ENCODE measurements at places on chromosomes 16 and 17.

DNA sequence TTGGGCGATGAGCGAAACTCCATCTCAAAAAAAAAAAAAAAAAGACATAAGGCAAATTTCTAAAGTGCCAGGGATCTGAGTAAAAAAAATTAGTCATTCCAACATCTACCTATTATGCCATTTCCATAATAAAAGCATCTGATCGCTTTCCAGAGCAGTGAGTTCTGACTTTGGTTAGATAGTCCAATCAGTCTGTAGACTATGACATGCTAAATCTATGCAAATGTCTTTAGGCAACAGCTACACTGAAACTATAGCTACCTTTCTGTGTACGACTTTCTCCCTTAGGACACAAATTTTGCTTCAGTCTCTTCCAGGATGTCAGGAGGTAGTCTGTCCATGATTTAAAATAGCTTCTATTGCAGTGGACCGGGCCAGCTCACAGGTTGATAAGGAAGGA lies 58.9 kb upstream of the ARHGAP44 start:
- DNase-seq, result no peak

DNA sequence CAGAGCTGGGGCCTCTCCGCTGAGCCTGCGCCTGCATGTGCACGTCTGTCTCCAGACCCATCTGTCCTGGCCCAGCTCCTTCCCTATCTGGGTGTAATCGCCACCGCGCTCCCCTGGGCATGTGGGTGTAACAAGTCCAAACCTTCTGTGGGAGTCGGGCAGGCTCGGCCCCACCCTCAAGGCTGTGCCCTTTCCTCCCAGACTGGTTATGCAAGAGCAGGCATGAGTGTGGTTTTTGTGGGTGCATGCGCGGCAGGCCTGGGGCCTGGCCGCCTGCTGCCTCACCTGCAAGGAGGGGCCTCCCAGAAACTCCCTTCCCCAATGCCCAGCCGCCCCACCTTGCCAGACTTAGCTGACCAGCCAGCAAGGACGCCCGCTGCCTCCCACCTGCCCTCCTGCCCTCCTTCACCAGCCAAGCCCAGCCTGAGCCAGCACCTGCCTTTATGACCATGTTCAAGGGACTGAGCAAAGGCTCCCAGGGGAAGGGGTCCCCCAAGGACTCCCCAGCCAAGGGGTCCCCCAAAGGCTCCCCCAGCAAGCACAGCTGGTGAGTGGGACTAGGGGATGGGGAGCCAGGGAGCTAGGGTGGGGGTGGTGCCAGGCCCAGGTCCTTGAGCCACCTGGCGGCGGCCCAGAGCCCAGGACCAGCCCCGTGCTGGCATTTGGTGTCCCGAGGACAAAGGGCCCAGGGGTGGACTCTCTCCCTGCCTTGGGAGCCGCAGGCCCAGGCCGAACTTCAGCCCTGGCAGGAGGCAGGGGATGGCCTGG lies at the start of gene EVPLL:
TSS of gene EVPLL (plus strand) at position 342 of the 768 bp plus-strand sequence. CDS start 3,160 bp downstream, outside the sequence.
- DNase-seq, result peak; percentile 92

DNA sequence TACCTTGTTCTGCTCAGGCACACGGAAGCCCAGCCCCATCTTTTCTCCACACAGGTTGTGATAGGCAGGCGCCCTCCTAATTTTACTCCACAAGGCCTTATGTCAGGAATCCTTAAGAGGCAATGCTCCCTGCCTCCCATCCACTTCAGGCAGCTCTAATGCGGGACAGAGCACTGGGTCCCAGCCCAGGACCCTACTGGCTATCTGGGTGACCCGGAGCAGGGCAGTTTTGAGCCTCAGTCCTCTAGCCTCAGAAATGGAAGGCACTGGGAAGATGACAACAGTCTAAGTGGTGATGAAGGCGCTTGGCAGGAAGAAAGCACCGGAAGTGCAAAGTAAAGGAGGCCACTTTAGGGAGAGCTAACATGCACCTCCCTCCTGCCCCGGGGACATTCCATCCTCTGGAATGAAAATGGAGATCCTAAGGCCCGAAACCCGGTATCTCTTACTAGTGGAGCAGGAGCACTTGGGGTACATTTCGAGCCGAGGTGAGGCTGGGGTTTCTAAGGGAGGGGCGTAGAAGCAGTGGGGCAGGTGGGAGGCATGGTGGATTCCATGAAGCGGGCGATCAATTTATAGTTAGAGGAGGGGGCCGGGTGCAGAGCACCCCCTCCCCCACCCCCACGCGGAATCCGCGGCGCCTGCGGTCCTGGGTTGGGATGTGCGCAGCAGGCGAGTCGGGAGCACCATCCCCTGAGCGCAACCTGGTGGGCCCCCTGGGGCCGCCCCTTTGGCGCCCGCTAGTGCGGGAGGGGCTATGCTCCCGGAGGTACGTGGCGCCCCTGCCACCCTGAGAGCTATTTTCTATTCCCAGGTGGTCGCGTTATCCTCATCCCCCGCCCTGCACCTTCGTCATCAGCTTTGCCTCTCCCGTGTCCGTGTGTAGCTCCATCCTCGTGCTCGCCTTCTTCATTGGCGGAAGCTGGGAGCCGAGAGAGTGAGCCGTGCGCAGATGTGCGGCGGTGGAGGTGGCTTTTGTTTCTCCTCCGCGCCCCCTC lies 4.9 kb downstream of the MT1F start:
- no peak for DNase-seq

GRCh38 chr16:57749101-57749692 lies 13.6 kb downstream of the KATNB1 start:
- DNase-seq, result no peak

DNA sequence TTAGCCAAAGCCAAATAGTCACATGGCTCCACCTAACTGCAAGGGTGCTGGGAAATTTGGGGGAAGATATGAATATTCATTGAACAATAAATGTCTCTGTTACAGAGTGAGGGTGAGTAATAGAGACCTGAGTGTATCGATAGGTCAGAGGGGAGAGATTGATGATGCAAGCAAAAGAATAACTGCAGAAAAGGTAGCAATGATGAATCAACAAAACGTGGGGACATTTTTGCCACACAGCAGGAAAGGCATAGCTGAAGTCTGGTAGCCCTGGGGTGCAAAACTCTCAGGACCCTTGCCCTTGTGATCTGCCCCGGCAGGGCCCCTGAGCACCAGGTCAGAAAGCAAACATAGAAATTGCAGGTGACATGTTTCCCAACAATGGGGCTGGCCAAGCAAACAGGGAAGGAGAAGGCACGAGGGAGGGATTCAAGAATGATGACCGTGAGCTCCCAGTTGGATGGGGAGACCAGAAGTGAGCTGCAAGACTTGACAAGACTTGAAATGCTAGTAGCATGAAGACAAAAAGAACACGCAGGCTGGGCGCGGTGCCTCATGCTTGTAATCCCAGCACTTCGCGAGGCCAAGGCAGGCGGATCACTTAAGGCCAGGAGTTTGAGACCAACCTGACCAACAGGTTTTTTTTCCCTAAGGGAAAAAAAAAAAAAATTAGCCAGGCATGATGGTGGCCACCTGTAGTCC lies 12.7 kb upstream of the HERPUD1 start:
- DNase-seq, result no peak

GRCh38 chr17:61368832-61369450 lies 30.7 kb upstream of the TBX2 start:
- DNase-seq, result no peak

- peak; percentile 77 for DNase-seq
Observed at GRCh38 chr17:7466639-7467341, 12.6 kb downstream of the ZBTB4 start.

DNA sequence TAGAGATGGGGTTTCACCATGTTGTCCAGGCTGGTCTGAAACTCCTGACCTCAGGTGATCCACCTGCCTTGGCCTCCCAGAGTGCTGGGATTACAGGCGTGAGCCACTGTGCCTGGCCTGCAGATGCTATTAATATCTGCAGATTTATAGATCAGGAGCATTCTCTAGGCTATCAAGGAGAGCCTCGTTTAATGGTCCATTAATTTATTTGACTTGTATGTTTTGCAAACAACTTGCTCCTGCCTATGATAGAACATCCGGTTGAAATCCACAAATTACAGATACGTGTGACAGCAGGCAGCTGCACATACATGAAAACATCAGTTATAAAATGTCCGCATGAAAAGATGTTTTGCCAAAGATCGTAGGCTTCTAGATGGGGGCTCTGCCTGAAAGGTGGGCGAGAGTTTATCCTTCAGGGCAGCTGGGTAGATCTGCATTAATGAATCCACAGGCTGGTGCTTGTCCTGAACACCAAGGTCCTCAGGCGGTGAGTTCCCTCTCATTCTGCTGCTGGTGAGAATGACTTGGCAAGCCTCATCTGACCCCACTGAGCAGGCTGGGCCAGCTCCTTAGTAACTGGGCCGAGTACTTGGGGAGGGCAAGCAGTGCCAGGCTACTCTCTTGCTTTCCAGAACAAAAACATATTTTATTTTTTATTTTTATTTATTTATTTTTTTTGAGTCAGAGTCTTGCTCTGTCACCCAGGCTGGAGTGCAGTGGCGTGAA lies 37.1 kb upstream of the MGAT5B start:
- no peak for DNase-seq

DNA sequence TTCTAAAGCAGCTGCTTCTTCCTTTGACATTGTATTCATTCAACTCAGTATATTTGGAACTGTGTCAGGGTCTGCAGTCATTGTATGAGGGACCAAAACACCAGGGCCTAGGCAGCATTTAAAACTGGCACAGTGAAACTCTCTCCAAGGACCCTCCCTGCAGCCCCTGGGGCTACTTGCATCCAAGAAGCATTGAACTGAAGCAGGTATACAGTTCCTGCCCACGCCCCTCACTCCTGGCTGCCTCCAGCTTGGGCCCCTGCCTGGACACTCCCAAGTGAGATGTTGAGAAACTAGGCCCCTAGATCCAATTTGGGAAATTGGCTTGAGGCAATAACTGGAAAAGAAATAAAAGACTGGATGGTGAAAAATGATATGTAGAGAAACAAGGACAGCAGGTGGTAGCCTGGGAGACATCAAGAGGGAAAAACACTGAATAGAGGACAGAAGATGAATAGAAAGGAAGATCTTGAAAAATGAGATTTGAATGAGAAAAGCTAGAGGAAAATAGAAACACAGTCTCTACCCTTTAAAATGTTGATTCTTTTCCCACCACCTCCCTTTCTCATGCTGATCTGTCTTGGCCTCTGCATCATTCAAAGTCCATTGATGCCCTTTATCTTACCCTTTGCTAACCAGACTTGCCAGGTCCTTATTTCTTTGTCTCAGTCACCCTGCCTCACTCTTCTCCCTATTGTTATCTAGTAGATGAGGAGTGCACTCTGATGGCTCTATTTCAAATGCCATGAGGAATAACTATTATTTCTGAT lies 368.8 kb upstream of the CDH8 start:
- no peak for DNase-seq

- DNase-seq, result no peak
Observed at GRCh38 chr17:56324676-56325075, 171.4 kb downstream of the ANKFN1 start.

DNA sequence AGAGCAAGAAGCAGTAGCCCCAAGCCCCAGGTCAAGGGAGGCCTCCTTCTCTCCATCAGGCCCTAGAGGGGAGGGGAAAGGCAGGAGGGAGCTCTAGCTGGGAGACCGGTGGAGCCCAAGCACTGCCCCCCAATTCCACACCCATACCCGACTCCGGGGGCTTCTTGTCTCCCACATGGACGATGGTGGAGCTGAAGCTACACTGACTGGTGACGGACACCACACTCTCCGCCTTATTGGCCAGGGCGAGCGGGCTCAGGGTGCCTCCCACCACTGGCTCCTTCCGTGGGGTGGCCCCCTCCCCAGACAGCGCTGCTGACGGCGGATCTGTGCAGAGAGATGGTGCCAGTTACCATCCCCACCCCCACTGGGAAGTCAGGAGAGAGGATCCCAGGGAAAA lies 6.4 kb downstream of the PER1 start:
- no peak for DNase-seq

DNA sequence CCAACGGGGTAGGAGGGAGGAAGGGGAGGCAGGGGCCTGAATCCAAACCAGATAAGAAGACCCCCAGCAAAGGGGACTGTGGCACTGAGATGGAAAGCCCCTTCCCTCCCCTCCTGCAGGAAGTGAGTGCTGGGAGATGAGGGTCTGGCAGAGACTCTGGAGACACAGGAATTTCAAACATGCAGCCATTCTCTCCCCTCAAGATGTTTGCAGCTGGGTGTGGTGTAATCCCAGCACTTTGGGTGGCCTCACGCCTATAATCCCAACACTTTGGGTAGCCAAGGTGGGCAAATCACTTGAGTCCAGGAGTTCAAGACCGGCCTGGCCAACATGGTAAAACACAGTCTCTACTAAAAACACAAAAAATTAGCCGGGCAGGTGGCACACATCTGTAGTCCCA lies 33.9 kb upstream of the FAAP100 start:
- DNase-seq, result no peak

- no peak for DNase-seq
Observed at GRCh38 chr16:68342620-68343019, 31.8 kb downstream of the PRMT7 start.

- DNase-seq, result no peak
Observed at GRCh38 chr17:55961386-55961785, 191.9 kb upstream of the ANKFN1 start.

GRCh38 chr17:19619705-19620325 lies 28.7 kb upstream of the ALDH3A2 start:
- DNase-seq, result no peak

DNA sequence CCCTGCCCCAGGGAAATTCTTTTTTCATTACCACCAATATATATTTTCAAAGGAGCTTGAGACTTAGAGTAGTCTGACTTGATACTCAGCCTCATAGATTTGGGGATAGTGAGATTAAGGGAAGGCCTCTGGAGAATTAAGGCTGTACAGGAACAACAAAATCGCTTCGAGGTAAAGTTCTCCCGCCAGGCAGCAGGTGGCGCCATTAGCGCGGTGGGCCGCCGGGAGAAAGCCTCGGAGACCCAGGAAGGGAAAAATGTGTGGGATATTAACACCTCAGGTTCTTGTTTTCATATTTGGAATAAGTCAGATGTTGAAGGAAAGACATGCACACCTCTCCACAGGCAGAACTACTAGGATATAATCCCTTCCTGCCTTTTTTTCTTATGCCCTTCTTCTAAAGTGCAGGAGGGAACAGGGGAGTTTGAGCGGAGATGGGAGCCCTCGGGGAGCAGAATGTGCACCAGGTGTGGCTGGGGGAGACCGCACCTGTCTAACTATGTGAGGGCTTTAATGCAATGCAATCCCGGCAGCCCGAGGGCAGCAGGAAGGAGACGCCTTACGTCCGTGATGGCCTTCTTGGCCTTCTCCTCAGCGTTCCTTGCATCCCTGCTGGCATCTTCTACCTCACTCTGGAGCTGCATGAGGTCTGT lies 25.9 kb downstream of the MYH3 start:
- no peak for DNase-seq

DNA sequence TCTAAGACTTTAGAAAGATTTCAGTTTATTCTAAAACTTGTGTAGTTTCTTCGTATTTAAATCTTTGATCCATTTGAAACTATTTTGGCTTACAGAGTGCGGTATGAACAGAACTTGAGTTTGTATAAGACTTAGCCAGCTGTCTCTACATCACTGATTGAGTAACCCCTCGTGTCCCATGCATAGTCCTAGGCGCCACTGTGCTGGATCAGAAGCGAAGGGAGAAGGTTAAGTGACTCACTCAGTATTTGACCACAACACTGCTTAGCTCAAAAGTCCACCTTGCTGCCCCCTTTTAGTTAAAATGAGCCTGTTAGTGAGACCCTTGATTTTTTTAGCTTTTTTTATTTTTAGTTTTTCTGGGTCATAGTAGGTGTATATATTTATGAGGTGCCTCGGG lies 28.4 kb downstream of the CD300LB start:
- peak; percentile 72 for DNase-seq

- DNase-seq, result no peak
Observed at GRCh38 chr16:66294507-66294906, 72.0 kb upstream of the CDH5 start.
